Neuronal stem cell (in vitro differentiated cells): ENCODE measurements at places on chromosomes 7 and 10.

GRCh38 chr7:99997545-99998137 lies 17.8 kb upstream of the ZKSCAN1 start:
- peak; percentile 42 for DNase-seq

DNA sequence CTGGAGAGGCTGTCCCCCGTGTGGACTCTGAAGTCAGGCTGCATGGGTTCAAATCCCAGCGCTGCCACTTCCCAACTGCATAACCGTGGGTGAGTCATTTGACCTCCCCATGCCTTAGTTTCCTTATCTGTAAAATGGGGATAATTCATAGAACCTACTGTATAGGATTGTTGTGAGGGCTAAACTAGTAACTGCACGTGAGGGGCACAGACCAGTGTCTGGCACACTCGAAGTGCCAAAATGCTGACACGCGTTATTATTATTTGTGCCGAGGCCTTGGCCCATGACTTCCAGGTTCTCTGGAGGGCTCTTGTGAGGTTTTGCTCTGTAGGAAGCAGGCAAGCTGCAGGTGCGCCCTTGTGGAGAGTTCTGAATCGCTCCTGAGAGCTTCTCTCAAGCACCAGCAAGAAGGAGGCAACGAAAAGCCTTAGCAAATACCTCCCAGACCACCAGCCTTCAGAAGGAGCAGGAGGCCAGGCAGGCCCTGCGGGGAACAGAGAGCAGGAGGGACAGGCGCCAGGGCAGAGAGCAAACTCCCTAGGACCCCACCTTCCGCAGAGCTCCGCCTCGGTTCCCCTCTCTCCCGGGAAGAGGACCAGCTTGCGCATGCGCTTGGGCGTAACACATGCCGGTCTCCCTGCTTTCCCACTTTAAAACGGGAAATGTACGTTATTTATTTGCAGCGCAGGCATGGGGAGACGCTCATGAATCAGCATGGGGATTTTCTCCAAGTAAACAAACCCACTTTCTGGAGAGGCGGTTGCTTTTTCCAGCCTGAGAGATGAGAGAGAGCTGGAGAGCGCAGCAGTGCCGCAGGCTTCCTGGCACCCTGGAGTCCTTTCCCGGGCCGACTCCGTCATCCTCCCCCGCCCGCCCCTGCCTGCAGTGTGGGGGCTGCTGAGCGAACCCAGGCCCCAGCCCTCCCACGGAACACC lies 39.6 kb downstream of the SORCS3 start:
- DNase-seq, result peak; percentile 15

GRCh38 chr10:51689536-51689935 lies 9.9 kb downstream of the CSTF2T start:
- no peak for DNase-seq

- no peak for DNase-seq
Measured at GRCh38 chr7:41067576-41067975, 635.3 kb downstream of the INHBA start.

DNA sequence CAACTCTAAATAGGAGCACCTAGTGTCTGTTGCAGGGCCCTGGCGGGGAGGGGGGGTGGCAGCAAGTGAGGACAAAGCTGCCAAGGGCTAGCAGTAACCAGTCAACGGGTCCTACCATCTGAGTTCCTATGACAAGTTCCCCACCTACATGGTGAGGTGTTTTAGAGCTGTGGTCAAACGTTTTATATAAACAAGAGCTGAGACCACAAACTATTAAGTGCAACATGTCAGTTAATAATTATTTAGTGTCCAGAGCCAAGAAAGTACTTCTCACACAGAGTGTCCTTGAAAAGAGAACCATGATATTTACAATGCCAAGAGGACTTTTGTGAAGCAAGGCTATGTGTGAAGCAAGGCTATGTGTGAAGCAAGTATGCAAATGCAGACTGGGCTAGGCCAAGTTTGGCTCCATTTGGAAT lies 434.7 kb downstream of the TNS3 start:
- DNase-seq, result no peak

DNA sequence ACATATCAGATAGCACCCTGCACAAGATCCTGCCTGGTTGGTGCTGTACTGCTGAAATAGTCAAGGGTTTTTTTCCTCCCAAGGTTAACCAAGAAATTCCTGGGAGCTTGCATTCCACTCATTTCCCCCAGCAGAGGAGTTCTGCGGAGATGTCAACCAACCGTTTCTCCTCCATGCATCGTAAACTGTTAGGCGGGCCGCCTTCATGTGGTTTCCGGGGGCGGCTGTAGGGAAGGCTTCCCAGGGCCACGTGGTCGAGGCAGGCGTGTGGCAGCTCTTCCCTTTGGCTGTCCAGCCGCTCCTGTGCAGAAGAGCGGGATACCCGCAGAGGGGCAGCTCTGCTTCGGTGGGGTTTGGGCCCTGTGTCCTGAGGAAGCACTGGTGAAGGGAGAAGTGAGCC lies 113.7 kb downstream of the RGS10 start:
- DNase-seq, result no peak

- DNase-seq, result peak; percentile 82
Measured at GRCh38 chr7:130921391-130922180, 187.6 kb upstream of the KLF14 start.

- no peak for DNase-seq
Measured at GRCh38 chr7:29115130-29115687, 31.1 kb downstream of the CPVL start.

- no peak for DNase-seq
Measured at GRCh38 chr7:73482746-73483145, 39.3 kb downstream of the BAZ1B start.

DNA sequence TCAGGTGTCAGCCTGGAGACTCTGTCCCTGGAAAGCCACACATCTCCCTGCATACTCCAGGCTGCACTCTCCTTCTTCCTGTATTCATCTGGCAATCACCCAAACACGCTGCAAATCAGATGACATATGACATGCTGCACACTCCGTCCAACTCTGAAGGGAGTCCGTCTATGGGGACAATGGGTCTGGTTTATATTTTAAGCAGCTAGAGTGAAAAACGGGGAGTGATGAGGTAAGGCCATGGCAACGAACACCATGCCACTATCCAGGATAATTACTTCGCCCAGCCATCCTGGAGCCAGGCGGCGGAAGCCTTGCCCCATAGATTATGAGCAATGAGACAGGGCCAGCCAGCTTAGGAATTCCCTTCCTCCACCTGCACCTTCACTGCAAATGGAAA lies 140.1 kb downstream of the PLXNA4 start:
- DNase-seq, result no peak
